ENCODE measurements at places on chromosomes 16 and 17. TPM values are rescaled to one million over a fixed set of nuclear protein-coding genes. Genes with fewer than 3 reads are reported as not detected.
A peak's percentile ranks its signal among the peaks of the same experiment; 100 is the strongest.

CACNG4 gene
- not detected for total RNA-seq

DNA sequence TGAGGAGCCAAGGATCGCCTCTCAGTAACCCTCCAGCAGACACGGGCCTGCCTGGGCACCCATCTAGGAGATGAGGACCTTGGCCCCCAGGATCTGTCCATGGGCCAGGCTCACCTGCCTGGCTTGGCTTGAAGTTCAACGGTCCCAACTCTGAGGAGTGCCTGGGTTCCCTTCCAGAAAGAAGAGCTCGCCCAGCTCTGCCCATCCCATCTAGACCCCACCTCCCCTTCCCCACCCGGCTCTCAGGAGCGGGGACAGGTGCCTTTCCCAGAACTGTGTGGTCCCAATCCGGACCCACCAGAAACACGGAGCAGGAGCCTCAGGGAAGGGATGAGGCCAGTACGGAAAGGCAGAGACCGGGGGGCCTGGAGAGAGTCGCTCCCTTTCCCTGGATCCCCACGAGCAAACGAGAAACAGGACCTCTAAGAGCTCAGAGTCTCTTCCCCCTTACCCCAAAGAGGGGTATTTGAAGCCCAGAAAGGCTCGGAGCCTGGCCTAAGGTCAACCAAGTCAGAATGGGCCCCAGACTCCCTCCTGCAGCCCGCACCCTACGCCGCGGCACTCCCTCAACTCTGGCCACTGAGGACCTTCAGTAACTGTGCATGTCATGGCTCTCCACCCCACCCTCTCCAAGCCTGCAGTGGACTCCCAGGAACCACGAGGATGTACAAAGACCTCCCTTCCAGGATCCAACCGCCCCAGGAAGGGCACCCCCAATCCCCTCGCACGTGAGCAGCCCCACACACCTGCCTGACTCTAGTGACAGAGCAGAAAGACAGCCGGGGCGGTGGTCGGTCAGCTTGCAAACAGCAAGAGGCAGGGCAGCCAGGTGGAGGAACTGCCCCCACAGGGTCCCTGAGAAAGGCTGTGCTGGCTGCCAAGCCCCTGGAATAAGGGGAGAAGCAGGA, 5.4 kb downstream of the CLUH start:
- DNase-seq = no peak

GABARAPL2 gene
- 61.7 TPM for total RNA-seq

VAT1L gene
- total RNA-seq = not detected

DNA sequence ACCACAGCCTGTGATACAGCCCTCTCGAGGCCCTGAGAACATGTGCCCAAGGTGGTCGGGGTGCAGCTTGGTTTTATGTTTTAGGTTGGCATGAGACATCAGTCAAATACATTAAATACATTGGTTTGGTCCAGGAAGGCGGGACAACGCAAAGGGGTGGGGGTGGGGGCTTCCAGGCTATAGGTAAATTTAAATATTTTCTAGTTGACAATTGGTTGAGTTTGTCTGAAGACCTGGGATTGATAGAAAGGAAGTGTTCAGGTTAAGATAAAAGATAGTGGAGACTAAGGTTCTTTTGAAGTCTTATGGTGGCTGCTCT, 1.2 kb upstream of the ZKSCAN2 start:
- peak; percentile 4 for DNase-seq

MT1F gene
- 18.6 TPM for total RNA-seq

- DNase-seq = no peak
These were observed 265.9 kb downstream of the SLC39A11 start for GRCh38 chr17:72826602-72827001.

ZC3H7A gene
- 54.2 TPM for total RNA-seq

- peak; percentile 84 for DNase-seq
These were observed 6.7 kb downstream of the CCDC57 start for GRCh38 chr17:82205720-82206508.

DNA sequence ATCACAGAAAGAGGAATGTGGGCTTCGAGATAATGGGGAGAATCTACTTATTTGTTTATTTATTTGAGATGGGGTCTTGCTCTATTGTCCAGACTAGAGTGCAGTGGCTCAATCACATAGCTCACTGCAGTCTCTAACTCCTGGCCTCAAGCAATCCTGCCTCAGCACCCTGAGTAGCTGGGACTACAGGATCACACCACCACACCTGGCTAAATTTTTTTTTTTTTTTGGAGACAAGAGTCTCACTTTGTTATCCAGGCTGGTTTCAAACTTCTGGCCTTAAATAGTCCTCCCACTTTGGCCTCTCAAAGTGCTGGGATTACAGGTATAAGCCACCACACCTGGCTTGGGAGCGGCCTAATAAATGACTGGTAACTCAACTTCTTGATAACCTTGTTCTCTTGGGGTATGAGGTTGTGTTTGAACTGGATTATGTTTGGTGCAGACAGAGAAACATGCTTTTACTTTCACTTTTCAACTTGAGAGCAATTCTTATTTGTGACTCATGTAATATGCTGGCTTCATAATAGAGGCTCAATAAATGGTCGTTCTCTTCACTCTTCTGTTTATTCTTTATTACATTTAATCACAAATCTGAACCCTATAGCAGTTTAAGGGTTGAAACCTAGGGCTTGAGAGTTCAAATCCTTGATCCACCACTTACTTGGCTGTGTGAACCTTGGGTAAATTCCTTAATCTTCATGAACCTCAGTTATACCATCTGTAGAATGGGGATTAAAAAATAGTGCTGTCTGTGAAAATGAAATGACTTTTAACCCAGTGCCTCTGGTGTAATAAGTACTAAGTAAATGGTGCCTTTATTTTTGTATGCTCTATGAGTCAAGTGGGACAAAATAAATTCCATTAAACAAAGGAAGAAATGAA, 129.1 kb upstream of the HS3ST2 start:
- DNase-seq = no peak

GRCh38 chr17:64192589-64192988, 62.6 kb upstream of the ERN1 start:
- DNase-seq = no peak

HOXB5 gene
- total RNA-seq = not detected

DNA sequence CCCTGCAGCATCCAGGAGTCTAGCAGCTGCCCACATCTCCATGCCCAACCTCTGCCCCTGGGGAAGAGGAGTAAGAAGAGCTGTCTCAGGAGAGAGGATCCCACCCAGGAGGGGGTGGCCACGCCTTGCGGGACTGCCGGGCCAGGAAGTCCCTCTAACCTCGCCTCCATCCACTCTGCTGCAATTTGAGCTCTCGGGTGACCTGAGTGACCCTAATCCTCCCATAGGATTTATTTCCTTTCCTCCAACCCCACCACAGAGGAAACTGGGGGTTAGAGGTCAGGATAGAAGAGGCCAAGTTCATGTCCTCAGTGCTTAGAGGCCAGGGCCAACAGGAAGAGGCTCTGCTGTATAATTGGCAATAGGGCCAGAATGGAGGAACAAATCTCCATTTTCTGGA, 22.6 kb upstream of the NGFR start:
- no peak for DNase-seq

GRCh38 chr17:80384078-80384960, 30.6 kb upstream of the ENDOV start:
- DNase-seq = no peak

GRCh38 chr17:40416671-40417070, 1.0 kb downstream of the TOP2A start:
- no peak for DNase-seq

GRCh38 chr17:73800893-73801292, 156.6 kb upstream of the SDK2 start:
- no peak for DNase-seq
